ENCODE measurements at places on chromosomes 2 and 18. TPM values are rescaled to one million over a fixed set of nuclear protein-coding genes. Genes with fewer than 3 reads are reported as not detected.

CTAGE1 gene
- not detected for polyA plus RNA-seq

EVX2 gene
- not detected for polyA plus RNA-seq

TNFRSF11A gene
- polyA plus RNA-seq, result 2.1 TPM

ANKRD36B gene
- 13.2 TPM for polyA plus RNA-seq

DNA sequence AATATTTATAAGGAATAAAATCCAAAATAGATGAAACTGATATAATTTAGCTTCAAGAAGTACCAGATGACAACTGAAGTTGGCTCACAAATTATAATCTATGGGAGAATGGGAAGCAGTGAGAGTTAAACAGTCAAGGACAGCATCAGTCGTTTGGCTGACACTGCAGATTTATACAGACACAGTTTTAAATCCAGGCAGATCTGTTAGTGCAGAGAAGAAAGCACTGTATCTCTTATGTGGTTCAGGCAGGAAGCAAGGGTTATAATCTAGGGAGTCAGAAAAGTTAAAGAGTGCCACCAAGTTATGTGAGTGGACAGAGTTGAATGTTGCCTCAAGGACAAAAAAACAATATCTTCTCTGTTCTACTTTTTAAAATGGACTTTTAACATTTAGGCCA, 880.2 kb downstream of the TSN start:
- no peak for DNase-seq

- DNase-seq, result no peak
Observed at GRCh38 chr2:88757025-88757424, 65.6 kb downstream of the RPIA start.

GRCh38 chr2:230823264-230823964, 41.3 kb upstream of the ITM2C start:
- no peak for DNase-seq

GRCh38 chr2:3302751-3303582, 74.7 kb downstream of the EIPR1 start:
- no peak for DNase-seq

DNA sequence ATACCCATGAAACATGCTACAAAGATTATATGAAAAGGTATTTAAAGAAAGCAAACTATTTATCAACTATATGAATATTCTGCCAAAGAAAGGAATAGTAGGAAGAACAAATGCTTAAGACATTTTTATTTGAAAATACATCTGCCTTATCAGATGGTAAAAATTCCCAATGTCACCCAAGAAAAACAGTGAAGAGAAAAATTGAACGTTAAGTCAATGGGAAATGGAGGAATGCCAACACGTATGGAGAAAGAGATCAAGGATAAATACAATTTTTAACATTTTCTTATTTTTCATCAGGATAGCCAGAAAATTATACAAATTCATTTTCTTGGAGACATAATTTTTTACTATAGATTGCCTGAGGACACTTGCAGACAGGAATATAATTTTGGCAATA, 394.2 kb downstream of the ZEB2 start:
- no peak for DNase-seq

- no peak for DNase-seq
Observed at GRCh38 chr18:42752916-42753315, 362.6 kb downstream of the RIT2 start.

DNA sequence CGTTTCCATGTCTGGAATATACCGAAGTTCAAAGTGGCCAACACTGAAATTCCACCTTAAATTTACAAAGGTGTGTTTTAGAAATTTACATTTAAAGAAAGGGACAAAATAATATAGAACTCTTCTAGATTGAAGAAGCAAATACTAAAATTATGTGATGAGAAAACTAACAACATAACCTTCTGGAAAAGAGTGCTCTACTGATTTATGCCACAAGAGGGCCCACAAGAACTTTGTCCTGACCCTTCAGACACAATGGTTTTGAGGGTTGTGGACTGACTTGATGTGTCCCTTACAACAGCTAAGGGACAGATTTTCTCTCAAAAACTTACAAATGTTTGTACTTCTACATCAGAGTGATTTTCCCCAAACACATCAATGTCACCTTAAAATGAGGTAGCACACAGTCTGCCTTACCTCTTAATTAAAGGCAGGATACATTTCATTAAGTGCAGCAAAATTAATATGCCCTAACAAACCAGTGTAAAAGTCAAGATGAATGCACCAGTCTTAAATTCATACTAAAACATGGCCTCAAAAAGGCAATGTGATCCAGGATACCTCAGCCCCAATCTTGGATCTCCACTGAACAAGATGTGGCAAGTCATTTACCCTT, 36.2 kb downstream of the EIF2AK3 start:
- DNase-seq, result no peak

DNA sequence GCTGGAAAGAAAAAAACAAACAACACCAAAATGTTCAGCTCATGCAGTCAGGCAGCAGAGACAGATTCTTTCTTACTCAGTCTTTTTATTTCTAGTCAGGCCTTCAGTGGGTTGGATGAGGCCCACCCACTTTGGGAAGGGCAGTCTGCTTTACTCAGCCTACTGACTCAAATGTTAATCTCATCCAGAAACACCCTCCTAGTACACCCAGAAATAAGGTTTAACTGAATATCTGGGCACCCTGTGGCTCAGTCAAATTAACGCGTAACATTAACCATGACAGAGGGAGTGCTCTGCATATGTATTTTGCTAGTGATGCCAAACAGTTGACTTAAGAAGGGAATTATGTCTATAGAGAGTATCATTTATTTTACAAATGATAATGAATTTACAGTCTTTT, 401.6 kb downstream of the PARD3B start:
- no peak for DNase-seq

DNA sequence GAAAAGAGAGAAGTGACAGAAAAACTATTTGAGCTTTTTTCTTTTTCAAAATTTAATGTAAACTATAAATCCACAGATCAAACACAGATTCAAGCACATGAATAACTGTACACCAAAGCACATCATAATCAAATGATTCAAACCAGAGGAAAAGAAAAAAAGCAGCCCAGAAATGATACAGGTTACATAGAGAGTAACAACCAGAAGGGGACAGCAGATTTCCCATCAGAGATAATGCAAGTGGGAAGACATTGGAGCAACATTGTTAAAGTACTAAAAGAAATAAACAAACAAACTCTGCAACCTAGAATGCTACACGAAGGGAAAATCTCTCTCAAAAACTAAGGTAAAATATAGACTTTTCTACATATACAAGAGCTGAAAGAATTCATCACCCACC, 34.5 kb downstream of the CMPK2 start:
- DNase-seq, result no peak
